Activated naive CD4-positive, alpha-beta T cell treated with Interleukin-2 at 50 U/mL for 16 hours (primary cell): ENCODE measurements at places on chromosomes 4 and X.

GRCh38 chr4:136893573-136893972, 638.7 kb downstream of the PCDH18 start:
- DNase-seq: no peak

- no peak for DNase-seq
These were observed 87.4 kb downstream of the KIT start for GRCh38 chr4:54745031-54745770.

DNA sequence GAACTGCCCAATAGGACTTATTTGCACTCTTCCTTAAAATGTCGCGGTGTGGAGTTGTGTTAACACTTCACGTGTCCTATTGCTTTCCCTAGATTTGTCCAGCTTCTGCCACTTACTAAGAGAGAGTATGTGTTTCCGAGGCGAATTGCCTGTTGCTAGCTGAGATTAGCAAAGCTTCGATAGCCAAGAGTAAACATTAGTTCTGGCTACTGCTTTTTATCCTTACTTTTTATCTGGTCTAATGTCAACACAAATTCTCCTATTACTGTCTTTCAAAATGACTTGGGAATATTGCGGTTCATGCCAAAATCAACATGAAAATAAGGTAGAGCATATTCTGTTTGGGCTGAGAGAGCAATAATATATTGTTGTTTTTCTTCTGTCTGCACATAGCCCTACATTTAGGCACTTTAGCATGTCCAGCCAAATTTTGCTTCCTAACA, 90.4 kb upstream of the VEGFC start:
- no peak for DNase-seq

DNA sequence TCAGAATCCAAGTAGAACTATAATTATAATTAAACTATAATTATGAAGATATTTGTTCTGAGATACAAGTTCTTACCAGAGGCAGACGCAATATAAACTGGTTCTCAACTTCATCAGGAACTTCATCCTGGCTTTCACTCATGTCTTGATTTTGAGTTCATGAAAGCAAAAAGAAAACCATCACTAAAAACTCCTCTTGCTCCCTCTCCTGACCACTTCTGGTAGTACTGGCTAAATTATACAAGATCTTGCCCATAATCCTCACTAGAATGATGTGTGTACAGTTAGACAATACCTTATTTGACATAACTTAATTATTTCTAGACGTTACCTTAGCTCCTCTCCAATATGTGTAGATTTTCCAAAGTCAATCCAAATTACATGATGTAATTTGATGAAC, 3.7 kb downstream of the TAF7L start:
- no peak for DNase-seq

GRCh38 chr4:127012549-127012948, 620.2 kb upstream of the INTU start:
- no peak for DNase-seq

GRCh38 chr4:54318904-54319303, 89.8 kb downstream of the PDGFRA start:
- DNase-seq: no peak

GRCh38 chr4:123478859-123479345, 82.3 kb downstream of the SPRY1 start:
- no peak for DNase-seq
